CD4-positive, alpha-beta T cell (primary cell): ENCODE measurements at places on chromosomes 6 and 20. TPM values are rescaled to one million over a fixed set of nuclear protein-coding genes. Genes with fewer than 3 reads are reported as not detected.

GRCh38 chr6:41568585-41569384 is 22.6 kb downstream of the FOXP4 start:
- DNase-seq: no peak

DNA sequence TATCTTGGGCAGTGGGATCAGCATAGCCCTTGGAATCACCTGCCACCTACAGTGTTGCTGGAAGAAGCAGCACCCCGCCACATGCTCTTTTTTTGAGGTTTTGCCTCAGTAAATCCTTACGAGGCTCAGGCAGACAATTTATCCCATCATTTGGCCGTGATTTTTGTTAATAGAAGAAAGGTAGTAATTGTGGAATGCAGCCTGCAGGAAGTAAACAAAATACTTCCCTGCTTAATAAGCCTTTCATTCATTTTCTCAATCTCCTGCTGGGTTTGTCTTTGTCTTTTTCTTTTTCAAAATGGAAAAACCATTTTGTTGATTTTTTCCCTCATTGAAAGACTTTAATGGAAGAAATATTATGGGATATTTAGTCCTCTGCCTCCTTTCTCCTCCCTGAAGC is 93.7 kb upstream of the CD83 start:
- DNase-seq: no peak

YIPF3 gene
- 36.5 TPM for total RNA-seq

GRCh38 chr6:33981421-33981820 is 164.5 kb downstream of the GRM4 start:
- DNase-seq: no peak

- no peak for DNase-seq
Observed at GRCh38 chr6:165689699-165690098, 26.7 kb upstream of the PDE10A start.
